ENCODE measurements at places on chromosomes 11 and 22.

- no peak for DNase-seq
These were observed 1.4 kb downstream of the MOV10L1 start for GRCh38 chr22:50091092-50091768.

DNA sequence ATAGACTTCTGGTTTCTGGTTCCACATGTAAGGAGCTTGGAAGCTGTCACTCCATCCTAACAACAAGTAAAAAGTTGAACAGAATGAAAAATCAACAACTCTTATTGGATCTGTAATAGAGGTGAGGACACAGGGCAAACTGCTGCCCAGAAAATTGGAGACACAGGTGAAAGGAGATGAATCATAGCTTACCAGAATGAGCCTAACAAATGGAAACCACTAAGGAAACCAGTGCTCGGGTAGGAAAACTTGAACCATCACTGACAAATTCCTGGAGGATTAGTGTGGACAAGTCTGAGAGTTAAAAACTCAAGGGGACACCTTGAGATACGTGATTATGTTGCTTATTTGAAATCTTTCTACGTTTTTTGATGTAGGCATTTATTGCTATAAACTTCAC is 52.1 kb downstream of the GDPD4 start:
- DNase-seq: no peak

- no peak for DNase-seq
These were observed 126.8 kb downstream of the LARGE1 start for GRCh38 chr22:33793475-33793874.

DNA sequence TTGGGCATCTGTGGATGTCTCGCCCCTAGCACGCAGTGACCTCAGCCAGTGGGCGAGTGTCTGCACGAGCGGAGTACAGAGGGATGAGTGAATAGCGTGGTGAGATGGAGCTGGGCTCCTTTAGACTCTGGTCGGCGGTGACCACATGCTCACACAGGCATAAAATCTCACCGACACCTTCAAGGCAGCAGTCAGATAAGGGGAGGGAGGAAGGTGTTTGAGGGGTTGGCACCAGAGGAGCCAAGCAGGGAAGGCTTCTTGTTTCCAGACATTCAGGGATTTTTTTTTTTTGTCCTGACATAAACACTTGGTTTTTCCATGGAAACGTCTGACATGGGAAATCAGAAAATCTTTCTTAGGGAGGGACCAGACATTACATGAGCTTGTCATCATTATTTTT is 35.8 kb downstream of the GRIK4 start:
- DNase-seq: no peak

- DNase-seq: no peak
These were observed 73.3 kb upstream of the CSNK2A3 start for GRCh38 chr11:11426226-11426952.

DNA sequence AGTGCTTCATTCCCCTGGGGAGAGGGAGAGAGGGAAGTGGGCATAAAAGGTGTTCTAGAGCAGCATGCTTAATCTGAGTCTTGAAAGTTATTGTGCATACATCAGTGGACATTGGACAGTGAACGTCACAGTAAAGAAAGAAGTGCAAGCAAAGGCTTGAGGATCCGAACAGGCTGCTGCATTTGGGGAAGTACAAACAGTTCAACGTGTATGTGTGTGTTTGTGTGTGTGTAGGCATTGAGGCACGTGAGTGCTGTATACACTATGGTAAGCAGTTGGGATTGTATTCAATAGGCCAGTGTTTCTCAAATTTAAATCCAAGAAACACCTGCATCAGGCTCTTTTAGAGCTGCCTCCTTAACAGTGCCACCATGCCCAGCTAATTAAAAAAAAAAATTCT is 10.4 kb upstream of the EIF3M start:
- no peak for DNase-seq

DNA sequence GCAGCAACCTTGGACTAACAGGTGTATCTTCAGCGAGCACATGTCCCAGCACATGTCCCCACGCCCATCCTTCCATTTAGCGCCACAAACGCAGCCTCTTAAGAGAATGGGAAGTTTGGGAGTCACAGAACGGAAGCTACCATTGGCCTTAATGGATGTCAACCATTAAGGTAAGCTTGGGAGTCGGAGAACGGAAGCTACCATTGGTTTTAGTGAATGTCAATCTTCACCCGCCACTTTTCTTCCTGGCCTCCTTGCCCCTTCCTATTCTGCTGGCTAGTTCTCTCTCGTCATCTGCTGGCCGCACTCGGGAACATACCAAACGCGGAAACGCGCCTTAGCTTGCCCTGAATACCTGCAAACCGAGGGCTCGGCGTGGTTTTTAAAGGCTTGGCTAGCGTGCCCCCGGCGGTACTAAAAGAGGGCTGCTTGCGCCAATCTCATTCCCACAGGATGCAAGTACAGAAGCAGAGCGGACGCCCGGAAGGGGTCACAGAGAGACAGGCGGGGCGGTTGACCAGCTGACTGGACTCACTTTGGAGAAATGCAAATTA is 24.3 kb downstream of the GLYATL1 start:
- no peak for DNase-seq

- DNase-seq: no peak
These were observed 86.5 kb downstream of the MN1 start for GRCh38 chr22:27715106-27715505.

DNA sequence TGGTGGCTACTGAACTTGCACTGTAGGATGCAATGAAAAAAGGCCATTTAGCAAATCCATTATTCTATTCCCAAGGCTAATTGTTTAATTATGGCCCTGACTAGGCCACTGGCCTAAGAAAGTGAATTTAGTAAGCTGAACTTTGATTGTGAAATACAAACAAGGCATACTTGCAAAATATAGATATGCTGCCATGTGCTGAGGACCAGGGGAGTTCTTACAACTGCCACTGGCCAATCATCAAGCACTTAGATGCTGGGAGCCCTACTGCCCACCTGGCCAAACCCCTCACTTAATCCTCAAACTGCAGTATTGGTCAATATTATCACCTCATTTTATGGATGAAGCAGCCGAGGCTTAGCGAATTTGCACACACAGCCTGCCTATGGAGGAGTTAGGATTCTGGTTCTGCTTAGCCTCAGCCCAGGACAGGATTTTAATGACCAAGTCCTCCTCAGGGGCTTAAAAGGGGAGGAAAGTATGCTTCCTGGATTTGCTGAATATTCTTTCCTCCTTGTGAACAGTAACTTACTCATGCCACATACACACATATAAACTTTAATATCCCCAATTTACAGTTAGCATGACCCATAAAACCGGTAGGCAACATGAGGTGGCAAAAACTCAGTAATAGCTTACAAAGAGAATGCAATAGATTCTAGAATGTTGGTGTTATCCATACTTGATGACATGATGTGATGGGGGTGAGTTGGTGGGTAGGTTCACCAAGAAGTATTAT is 39.3 kb downstream of the CD44 start:
- DNase-seq: no peak

- DNase-seq: no peak
These were observed 943 bp downstream of the CSF2RB start for GRCh38 chr22:36914390-36914752.

DNA sequence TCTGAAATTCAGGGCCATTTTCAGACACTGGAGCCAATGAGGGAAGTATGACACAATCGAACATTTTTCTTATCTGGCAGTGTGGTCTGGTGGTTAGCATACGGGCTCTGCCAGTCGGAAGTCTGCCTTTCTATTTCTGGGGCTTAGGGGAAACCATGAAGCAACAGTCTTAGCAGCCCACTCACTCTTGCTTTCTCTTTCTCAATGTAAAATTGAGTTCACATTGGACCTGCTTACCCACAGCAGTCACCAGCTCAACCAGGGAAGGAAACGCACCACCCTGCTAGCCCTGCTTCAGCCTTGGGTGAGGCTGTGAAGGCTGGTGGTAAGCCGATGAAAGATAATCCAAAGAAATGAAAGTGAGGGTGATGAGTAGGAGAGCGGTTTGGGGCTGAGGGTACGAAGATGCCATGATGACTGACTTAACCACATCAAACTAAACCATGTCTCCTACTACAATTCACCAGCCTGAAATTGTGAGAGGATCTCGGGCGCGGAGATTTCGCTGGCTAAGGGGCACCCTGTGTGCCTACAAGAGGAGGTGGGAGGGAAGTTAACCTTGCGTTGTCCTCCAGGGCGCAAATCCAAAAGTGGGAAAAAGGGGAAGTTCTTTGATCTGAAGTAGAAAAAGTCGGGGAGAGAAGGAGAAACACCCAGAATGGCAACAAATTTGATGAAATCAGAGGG is 2.0 kb upstream of the LMO2 start:
- peak; percentile 80 for DNase-seq

GRCh38 chr11:115390441-115390840 is 113.8 kb downstream of the CADM1 start:
- DNase-seq: no peak

DNA sequence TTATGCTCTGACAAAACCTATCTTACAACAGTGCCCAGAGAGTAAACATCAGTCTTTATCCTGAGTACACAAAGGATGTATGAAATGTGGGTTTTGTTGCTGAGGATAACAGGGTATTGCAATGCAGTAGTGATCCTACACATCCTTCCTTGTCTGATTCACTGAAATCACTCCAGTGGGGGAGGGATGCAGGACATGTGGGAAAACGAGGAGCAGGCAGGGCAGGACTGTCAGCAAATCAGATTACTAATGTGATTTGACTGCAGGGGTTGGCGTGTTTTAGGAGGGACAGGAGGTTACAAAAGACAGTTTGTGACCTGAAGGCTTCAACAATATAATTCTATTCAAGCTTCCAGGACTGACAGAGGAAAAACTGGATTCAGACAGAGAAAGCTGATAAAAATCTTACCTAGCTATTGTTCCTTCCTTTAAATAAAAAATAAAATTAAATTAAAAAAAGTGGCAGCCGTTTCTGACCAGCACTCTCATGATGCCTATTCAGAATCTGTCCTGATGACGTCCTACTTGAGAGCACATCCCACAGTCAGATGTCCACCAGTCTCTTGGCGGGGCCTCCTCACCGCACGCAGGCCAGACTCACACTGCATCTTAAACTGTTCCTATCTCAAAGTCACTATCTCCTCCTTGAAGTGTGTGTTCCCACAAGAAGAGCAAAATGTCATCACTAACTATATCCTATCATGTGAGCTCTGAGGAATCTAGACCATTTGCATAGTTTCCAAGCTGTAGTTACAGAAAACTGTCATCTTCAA is 50.6 kb upstream of the MN1 start:
- DNase-seq: no peak

- DNase-seq: no peak
These were observed 1.0 kb downstream of the RTN3 start for GRCh38 chr11:63682066-63683021.

DNA sequence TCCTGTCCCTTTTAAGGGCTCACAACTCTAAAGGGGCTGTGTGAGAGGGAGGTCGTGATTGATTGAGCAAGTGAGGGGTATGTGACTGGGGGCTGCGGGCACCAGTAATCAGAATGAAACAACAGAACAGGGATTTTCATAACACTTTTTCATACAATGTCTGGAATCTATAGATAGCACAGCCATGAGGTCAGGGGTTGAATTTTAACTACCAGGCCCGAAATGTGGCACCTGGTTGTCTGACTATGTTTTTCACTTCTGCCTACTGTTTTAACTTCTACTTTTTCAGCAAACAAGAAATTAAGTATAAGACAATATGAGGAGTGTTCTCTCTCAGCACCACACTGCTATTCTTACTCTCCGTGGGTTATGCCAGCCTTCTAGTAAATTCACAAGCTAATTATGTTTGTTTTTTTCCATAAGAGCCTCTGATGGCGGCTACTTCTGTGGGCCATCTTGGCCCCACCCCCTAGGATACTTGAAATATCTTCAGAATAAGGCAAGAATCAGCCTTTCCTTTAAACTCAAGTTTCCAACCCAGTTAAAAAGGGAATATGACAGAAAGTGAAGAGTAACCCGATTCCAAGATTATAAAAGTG is 552.8 kb upstream of the CHORDC1 start:
- no peak for DNase-seq

DNA sequence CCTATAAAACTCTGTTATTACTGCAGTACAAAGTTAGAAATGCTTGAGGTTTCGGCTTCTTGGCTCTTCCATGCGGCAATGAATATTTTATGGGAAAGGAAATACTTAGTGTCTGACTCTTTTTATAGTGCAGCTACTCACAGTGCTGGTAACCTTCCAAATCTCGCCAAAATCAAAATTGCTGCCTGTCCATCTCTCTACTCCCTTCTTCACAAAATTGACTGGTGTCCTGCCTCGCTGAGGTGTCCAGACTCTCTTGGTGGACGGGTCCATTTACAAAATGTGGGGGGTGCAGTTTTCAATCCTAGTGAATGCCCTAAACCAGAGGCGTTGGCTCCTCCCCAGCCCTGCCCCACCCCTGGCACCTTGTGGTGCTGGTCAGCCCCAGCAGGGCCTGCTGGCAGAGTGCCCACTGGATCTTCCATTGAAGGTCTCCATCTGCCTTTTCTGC is 73.5 kb downstream of the ZBTB16 start:
- DNase-seq: no peak

DNA sequence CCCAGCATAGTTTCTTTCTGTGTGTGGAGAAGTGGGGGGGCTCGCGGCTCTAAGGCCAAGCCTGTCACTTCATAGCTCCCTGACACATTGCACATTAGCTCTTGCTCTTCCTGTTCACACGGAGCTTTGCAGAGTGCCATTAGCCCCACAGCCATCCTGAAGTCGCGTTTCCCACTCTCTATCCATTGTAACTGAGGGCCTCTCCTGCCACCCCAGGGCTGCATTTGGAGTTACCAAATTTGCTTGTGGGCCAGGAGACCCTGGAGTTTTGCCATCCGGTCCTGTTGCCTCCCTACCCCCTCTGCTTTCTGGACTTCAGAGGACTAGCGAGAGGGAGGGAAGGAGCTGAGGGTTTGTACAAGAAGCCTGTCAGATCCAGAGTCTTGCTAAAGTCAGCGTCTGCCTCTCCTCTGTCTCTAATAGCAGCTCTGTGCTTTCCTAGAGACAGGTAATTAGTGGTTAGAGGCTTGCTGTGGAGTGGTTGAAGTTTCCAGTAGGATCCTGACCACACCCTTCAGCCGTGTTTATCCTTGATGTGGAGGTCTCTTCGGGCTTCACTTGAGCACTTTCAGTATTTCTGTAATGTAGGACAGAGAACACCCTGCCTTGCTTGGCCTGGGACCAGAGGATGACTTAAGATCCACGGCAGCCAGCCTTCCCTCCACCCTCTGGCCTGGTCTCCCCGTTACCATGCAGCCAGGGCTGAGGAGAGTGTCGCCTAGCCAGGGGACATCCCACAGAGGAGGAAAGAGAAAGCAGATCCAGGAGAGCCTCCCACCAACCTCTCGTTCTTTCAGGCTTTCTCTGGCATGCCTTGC is 14.1 kb downstream of the DCPS start:
- peak; percentile 40 for DNase-seq

DNA sequence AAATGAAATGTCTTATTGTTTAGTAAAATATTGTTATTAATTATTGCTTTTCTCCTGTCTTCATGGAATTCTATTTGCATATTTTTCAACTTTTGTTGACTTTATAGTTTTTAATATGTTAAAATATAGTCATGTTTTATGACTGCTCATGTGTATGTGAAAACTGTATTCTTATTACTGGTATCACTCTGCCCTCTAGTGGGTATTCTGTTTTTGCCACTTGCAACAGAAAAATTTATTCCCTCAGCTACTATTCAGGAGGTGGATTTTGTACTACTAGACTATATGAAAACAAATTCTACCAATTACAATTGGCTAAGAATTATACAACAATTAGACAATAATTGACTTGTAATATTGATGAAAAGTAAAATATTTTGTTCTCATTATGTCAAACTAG is 45.0 kb downstream of the OR4C6 start:
- no peak for DNase-seq

GRCh38 chr11:125036933-125037332 is 26.2 kb upstream of the SLC37A2 start:
- DNase-seq: no peak

GRCh38 chr11:29996016-29996415 is 20.8 kb downstream of the KCNA4 start:
- no peak for DNase-seq
